Stimulated activated CD8-positive, alpha-beta memory T cell treated with anti-CD3 and anti-CD28 coated beads, Interleukin-7, amount 100 ng/mL, for 1 hour (primary cell): ENCODE measurements at places on chromosomes 7 and 10.

DNA sequence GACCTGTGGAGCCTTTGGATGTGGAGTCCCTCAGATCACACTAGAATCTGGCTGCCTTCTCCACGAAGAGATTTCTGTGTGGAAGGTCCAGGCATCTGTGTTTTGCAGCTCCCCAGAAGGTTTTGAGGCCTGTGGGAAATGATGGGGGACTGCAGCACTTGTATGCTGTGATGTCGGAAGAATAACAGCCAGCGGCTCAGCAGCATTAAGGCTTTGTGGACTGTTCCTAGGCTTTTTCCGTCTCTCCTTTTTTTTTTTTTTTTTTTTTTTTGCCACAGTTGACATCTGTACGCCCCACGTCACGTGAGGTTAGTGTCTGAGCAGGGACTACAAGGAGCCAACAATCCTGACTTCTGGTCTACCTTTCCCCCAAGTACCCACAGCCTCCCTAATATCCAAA, 181.3 kb downstream of the PFKFB3 start:
- no peak for DNase-seq

DNA sequence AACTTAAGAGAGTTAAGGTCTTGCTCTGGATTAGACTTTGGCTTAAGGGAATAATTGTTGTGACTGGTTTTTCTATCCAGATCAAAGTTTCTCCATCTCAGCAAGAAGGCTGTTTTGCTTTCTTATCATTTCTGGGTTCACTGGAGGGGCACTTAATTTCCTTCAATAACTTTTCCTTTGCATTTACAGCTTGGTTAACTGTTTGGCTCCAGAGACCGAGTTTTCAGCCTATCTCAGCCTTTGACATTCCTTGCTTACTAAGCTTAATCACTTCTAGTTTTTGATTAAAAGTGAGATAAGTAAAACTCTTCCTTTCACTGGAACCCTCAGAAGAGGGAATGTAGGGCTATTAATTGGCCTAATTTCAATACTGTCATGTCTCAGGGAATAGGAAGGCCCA, 76.4 kb downstream of the LARP4B start:
- no peak for DNase-seq

GRCh38 chr7:82501346-82501745, 57.8 kb upstream of the CACNA2D1 start:
- no peak for DNase-seq

GRCh38 chr7:42617071-42617765, 294.7 kb downstream of the C7orf25 start:
- no peak for DNase-seq

DNA sequence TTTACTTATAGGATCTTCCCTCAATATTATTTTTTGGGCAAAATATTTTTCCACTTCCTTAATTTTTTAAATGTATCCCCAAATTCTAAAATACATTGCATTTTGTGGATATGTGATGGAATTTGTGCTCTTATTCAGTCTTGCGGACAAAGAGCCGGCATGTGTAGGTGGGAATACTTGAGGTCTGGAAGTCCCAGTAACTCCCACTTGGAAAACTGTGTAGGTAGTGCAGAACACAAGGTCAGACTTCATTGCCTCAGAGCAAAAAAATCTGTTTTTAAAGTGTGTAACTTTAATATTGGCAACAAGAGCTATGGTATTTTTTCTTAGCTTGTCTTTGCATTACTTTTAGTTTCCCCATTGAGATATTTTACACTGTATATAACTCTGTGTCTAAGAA, 68.5 kb upstream of the SEMA3A start:
- no peak for DNase-seq

DNA sequence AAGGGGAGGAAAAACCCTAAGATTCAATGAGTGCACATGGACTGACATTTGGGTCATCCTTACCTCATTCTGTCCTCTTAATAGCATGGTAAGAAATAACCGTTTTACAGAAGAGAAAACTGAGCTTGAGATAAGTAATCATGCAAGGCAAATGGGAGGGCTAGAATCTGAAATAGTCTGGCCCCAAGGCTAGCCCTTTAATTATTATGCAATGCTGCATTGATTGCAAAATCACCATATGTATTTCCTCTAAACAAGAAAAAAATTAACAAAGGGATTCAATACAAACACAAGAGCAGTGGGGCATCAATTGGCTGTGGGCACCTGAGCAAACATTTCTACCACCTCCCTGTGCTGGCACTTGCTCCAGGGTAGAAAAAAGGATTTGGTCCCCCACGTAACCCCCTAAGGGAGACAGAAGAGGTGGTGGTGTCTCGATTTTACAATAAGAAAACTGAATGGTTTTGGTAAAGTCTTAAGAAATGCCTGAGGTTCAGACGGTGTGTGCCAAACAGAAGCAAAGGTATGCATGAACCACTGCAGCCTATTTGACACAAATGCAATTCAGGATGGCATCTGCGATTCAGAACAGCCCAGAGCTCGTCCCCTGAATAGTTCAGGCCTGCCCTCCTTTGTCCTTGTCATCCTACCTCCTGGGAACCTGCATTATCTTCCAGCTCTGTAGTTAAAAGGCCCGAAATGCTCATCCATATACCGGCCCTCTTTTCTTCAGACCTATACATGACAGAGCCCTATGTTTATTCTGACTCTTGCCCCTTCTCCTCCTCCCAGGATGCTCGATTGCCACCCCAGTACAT, 23.6 kb downstream of the PIP4K2A start:
- DNase-seq: no peak

GRCh38 chr10:103888113-103888841, 29.7 kb downstream of the STN1 start:
- DNase-seq: no peak

GRCh38 chr10:6198171-6198570, 4.6 kb upstream of the PFKFB3 start:
- DNase-seq: no peak

DNA sequence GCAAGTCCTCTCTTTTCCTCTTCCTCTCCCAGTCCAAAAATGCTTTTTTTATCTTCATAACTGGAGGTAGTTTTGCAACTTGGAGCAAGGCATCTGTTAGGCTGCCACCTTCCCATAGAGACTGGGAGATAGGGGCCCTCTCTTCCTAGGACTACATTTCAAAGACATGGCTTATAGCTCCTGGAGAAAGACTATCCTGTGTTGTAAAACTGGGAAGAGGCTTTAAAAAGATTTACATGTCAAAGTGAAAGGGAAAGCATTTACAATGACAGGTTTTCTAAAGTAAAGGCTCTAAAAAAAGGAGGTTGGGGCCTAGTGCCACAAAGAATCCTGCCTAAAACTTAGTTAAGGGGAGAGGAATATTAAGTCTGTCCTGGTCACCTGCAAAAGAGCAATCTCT, 82.2 kb upstream of the SEMA3E start:
- no peak for DNase-seq

DNA sequence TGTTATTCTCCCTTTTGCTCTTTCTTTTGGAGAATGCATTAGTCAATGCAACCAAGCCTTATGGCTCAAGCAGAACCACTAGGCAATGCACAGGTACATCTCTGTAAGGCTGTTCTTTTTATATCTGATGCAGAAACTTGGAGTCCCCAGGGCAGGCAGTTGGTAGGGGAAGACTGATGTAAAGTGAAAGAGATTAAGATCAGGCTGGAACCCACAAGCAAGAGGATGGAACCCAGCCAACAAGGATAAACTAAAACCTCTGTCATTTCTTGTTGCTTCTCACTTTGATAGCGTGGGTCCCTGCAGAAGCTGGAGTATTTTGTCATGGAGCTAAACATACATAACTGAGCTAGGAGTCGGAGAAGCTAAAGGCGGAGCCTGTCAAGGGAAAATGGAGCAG, 142.9 kb downstream of the GPAM start:
- no peak for DNase-seq

- no peak for DNase-seq
Observed at GRCh38 chr7:31950091-31950755, 120.0 kb downstream of the PDE1C start.

- no peak for DNase-seq
Observed at GRCh38 chr7:116740755-116741462, 68.9 kb downstream of the MET start.

- DNase-seq: no peak
Observed at GRCh38 chr10:64033711-64034110, 512.5 kb downstream of the REEP3 start.

DNA sequence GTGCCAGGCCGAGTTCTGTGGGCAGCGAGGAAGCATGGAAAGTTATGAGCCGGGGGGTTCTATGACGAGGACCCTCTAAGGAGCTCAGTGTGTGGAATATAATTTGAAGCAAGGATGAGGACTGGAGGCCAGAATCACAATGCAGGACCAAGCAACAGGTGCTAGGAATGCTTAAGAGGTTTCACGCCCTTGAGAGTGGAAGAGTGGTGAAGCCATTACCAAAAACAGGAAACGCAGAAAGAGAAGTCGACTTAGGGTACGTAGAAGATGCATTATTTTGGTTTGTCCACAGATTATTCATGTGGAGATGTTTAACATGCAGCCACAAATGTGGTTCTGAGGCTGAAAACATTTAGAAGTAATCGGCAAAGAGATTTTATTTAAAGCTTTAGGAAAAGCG, 78.7 kb downstream of the PIP4K2A start:
- no peak for DNase-seq

DNA sequence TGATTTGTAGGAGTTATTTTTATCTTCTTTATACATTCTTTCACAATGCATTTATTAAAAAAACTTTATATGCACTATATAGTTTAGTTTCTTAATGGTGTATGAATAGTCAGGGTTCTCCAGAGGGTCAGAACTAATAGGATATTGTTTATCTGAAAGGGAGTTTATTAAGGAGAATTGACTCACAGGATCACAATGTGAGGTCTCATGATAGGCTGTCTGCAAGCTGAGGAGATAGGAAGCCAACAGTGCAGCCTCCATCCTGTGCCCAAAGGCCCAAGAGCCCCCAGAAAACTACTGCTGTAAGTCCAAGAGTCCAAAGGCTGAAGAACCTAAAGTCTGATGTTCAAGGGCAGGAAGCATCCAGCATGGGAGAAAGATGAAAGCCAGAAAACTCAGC, 192.8 kb upstream of the AHR start:
- no peak for DNase-seq

- DNase-seq: no peak
Observed at GRCh38 chr7:52482076-52482475, 553.4 kb upstream of the POM121L12 start.

- no peak for DNase-seq
Observed at GRCh38 chr10:20620981-20621380, 276.1 kb downstream of the NEBL start.

DNA sequence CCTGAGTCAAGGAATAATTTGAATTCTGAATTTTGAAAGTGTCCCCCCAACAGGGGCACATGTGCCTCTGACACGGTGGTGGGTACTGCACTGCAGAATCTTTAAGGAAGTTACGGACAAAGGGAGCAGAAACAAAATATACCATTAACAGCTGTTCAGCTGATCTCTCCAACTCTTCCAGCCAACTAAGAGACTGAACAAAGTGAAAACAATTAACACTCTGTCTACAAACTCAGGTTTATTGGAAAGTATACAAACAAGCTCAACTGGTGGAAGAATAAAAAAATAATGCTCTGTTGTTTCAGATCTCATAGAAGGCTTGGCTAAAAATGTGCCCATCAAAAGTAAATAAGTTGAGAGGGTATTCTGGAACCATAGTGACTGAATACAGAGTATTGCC, 34.4 kb downstream of the ASB4 start:
- DNase-seq: no peak

GRCh38 chr7:67463983-67464382, 467.4 kb downstream of the TYW1 start:
- no peak for DNase-seq

- DNase-seq: no peak
Observed at GRCh38 chr7:70923181-70923845, 208.6 kb upstream of the GALNT17 start.

GRCh38 chr10:124701435-124701834, 42.7 kb downstream of the FAM53B start:
- no peak for DNase-seq

DNA sequence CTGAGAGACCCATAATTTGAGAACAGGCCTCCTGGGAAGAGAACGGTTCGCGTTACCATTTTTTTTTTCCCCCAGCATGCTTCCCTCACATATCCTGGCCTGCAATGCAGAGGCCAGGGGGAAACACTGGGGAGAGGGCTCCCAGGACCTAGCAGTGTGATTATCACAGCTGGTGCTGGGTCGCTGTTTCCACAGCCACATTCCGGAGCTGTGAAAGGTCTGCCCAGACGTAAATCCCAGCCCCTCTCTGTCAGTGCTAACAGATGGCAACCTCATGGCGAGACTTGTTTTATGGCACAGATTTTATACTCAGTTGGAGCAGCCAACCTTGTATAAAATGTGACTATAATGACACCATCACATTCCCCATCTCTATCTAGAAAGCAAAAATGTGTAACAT, 150.5 kb downstream of the PLXDC2 start:
- no peak for DNase-seq

GRCh38 chr10:112739592-112740353, 210.3 kb upstream of the TCF7L2 start:
- no peak for DNase-seq

GRCh38 chr7:114051871-114052331, 133.1 kb upstream of the PPP1R3A start:
- no peak for DNase-seq

DNA sequence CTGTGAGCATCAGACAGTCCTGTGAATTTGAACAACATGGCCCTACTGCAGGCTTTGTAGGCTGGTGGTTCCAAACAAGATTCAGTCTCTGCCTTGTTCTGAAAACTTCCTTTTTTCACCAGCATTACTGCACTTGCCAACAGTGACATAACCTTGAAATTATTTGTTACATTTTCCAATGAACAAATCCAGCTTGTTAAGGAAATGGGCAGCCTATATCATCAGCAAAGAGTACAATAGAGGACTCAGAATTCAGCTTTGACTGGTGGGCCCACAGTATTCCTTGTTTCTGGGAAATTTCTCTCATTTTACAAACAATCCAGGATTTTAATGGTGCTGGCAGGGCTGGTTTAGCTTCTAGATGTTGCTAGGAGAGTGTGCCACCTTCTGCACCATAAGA, 703.7 kb upstream of the FZD8 start:
- DNase-seq: no peak

GRCh38 chr10:86191166-86191565, 175.4 kb downstream of the GRID1 start:
- no peak for DNase-seq
